Vagina (tissue), 2 donors: ENCODE measurements at places on chromosomes 4 and X.
A peak's percentile ranks its signal among the peaks of the same experiment; 100 is the strongest.

- no peak for DNase-seq
Observed at GRCh38 chr4:130648570-130648969, 1552.6 kb downstream of the C4orf33 start.

DNA sequence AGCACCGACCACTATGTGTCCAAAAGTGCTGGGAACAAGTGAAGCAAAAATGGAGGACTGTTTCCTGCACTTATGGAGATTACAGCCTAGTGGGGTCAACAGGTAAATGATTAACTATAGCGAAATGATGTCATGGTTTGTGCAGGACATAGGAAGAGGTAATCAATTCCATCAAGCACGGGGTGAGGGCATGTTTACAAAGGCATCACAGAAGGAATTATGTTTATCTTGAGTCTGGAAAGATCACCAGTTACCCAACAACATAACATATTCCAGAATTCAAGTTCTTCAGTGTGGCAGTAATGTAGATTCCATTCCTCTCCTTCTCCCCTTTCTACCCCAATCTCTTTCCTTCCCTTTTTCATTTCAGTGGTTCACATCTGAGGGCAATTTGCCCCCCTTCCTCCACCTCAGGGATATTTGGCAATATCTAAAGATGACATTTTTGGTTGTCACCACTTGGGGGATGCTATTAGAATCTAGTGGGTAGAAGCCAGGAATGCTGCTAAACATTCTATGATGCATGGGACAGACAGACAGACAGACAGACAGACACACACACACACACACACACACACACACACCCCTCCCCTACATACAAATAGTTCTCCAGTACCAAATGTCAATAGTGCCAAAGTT is 24.1 kb downstream of the FAM47E start:
- DNase-seq = no peak

GRCh38 chr4:105472871-105473323 is 965 bp downstream of the PPA2 start:
- DNase-seq = no peak

GRCh38 chr4:94507281-94507680 is 55.5 kb downstream of the PDLIM5 start:
- DNase-seq = no peak

DNA sequence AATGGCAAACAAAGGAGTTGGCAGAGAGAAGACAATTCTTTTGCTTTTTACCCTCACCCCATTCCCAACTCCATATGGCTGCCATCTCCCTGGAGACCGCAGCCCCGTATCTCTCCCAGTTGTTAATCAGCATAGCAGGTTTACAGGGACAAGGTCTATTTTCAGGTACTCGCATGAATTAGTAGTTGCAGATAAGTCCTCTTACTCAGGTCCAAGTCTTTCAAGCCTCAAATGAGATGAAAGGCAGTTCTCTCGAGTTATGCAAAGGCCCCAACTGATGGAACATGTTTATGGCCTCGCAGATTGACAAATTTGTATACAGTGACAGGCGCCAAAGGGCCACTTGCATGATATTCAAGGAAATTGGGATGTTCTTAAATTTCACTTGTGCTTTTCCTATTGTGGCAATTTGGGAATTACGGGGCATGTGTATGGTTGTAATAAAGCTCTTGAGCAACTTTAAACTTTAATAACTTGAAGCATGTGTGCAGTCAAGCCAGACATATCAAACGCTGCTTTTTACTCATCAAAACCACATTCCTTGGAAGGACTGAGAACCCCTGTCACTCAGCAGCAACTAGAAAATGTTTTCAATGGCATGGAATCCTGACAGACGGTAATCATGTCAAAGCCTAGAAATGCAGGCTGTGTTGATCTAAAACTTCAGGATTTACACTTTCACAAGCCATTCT is 45.1 kb downstream of the KDR start:
- DNase-seq = no peak

DNA sequence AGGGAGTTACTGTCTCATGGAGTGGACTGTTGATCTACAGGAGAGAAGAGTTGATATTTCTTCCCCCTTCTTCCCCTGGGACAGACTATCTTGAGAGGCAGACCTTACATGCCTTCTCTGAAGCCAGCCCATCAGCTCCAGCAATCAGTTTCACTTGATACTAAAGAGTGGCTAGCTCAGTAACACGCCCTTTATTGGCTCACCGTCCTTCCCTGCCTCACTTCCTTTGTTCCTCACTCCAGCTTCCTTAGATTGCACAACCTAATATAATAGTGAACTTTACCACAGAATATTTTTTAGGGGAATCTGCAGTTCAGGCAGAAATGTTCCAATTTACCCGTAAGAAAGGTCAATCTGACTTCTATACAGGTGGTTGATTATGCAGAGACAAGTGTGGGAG is 128.1 kb upstream of the NDP start:
- no peak for DNase-seq

- no peak for DNase-seq
Observed at GRCh38 chr4:24867766-24868296, 45.0 kb downstream of the CCDC149 start.

DNA sequence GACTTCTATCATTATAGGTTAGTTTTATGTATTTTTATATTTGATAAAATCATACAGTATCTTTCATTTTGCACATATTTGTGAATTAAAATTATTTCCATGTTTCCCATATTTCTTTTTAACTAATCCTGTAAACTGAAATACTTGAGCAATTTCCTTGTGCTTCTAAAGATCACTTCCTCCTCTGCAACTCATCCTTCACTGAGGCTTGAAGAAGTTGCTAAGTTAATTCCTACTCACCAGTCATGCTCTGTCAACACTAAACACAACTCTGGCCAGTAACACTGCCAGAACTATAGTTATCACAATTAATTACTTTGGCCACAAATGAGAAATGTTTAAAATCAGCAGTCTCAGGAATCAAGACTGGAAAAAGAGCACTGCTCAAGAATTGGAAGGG is 6.7 kb downstream of the SPATA4 start:
- no peak for DNase-seq

- DNase-seq = no peak
Observed at GRCh38 chr4:5773271-5773555, 62.2 kb downstream of the EVC start.

DNA sequence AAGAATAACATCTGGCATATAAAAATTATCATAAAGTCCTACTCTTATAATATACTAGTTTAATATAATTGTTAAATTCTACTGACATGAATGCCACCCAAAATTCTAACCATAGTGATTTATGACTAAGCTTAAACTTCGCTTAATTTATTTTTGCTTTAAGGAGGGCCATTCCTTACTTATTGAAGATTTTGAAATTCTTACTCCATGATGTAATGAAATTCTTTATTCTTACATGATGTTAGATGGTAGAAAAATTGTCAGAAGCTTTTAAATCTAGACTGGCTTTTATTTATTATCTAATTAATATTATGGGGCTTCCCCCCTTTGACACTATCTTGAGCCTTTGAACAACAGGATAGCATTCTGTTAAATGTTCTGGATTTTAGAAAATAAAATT is 19.5 kb upstream of the SUPT20HL2 start:
- DNase-seq = no peak

GRCh38 chr4:2103843-2104547 is 44.9 kb downstream of the NAT8L start:
- no peak for DNase-seq

- DNase-seq = peak; percentile 55
Observed at GRCh38 chrX:69060631-69061408, 104.4 kb downstream of the PJA1 start.

- no peak for DNase-seq
Observed at GRCh38 chr4:74794382-74795010, at the start of gene BTC. BTC (minus strand) TSS chr4:74794523; CDS start chr4:74794325, 198 bp downstream.

GRCh38 chr4:24473309-24473721 is 111.0 kb downstream of the DHX15 start:
- no peak for DNase-seq

- DNase-seq = no peak
Observed at GRCh38 chrX:14903891-14904290, 30.7 kb downstream of the MOSPD2 start.

DNA sequence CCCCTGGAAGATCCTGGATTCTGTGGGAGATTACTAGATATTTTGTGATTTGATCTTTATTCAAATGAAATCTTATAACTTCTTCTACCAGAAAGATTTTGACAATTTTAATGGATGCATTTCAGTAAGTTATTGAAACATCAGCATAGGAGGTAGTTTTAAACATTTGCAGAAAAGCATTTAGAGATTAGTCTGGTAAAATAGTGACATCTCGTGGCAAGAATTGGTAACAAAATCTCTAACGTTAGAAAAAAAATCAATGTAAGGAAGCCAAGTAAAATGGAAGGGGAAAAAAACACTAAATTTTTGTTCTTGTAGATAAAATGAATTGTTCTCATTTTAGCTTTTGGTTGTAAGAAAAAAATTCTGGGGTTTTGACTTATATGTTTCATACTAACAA is 73.3 kb downstream of the TASL start:
- DNase-seq = no peak

DNA sequence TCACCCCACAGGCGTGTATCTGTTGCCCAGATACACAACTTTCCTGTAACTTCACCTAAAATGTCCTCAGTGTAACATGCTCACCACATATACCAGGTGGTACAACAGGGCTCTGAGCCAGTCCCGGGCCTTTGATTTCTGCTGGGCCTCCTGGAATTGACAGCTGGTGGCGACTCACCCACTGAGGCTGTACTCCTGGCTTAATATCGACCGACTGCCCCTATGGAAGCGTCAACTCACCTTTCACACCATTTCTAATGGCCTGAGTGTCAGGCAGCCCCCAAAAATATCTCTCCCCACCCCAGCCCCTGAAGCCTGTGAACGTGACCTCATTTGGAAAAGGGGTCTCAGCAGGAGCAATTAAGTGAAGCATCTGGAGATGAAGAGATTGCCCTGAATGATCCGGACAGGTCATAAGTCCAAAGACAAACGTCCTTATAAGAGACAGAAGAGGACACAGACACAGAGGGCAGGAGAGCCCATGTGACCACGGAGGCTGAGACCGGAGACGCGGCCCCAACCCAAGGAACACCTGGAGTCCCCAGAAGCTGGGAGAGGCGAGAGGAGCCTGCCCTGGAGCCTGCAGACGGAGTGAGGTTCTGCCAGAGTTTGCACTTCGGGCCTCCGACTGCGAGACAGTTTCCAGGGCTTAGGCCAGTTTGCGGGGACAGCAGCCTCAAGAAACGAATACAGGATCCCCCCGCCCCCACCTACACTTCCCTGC is 12.6 kb upstream of the MXD4 start:
- no peak for DNase-seq

DNA sequence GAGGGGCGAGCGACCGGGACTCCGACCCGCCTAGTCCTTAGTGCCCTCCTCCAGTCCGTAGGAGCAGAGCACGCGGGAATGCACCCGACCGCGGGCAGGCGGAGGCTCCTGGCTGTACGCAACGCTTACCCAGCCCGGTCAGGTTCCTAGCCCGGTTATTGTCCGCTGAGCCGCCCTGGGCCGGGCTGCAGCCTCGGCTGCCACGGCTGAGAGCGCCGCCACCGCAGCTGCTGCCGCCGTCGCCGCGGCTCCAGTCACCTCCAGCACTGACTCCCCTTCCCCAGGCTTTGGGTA is at the start of gene AMER1:
AMER1 (minus strand) TSS at position 268 of the 294 bp plus-strand sequence. CDS start 12,422 bp downstream, outside the sequence.
- no peak for DNase-seq

GRCh38 chr4:124861761-124862160 is 149.2 kb upstream of the ANKRD50 start:
- no peak for DNase-seq

- no peak for DNase-seq
Observed at GRCh38 chrX:9646471-9647224, 119.0 kb downstream of the GPR143 start.

GRCh38 chr4:129532573-129532972 is 436.6 kb downstream of the C4orf33 start:
- DNase-seq = no peak

DNA sequence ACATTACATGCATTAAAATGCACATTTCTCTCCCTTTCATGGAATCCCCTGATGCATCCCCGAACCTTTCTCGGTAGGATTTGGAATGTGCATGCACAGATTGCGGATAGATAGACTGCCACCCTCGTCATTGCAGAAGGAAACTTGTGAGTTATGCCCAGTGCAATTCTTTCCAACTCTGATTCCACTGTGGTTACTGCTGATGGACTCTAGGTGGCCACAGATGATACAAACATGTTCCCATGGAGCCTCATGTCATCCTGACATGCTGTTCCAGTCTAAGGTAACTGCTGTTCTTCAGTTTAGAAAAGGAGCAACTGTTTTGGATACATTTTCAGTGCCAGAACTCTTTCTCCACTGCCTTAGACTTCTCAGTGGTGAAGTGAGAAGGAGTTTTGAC is 9.1 kb upstream of the VCX3B start:
- no peak for DNase-seq

- DNase-seq = no peak
Observed at GRCh38 chr4:142975618-142976017, 129.5 kb upstream of the INPP4B start.

DNA sequence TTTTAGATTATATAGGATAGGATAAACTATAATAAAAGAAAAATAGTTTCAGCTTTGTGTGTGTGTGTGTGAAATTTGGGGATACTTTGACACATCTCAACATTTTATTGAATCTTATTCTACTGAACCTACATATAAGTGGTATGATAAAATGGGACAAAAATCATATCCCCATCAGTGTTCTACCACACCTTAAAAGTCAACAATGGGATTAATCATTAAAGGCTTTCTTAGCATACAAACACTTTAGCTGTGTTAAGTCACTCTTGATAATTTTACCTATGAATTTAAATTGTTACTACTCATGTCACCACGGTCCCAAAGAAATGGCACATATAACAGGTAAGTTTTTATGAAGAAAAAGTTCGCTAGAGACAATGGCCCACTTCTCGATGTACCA is 37.7 kb upstream of the LRBA start:
- DNase-seq = no peak

GRCh38 chr4:81466841-81467671 is 4.7 kb downstream of the RASGEF1B start:
- no peak for DNase-seq

GRCh38 chrX:134287346-134287745 is 50.4 kb downstream of the CCDC160 start:
- DNase-seq = no peak

DNA sequence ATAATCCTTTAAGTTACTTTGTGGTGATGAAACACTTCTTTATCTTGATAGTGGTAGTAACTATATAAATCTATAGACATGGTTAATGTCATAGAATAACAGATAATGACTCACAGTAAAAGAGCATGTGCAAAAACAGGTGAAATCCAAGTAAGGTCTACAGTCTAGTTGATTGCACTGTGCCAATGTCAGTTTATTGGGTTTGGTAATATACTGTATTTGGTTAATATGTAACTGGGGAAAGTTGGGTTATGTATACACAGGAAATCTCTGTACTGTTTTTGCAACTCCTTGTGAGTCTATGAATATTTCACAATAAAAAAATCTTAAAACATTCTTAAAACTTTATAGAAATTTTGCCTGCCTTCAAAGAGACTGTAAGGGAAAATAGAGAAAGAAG is 1067.6 kb upstream of the FTHL17 start:
- DNase-seq = no peak

- no peak for DNase-seq
Observed at GRCh38 chrX:53669258-53669657, 17.3 kb downstream of the HUWE1 start.

DNA sequence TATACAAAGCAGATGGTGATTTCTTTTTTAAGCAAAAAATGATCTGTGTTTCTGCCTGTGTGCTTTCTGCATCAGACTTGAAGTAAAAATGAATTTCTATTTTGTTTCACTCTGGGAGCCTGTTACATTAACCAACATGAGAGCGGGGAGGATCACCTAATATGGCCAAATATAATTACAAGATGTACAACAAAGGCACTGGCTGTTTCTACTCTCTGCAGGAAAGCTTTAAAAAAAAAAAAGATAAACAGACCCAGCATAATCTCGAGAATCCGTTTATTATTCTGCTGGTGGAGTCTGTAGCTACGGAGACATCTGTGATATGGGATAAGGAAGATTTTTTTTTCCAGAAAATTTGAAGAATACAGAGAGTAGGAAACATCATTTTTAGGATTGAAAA is 103.6 kb downstream of the COMMD8 start:
- DNase-seq = no peak
